ENCODE measurements at places on chromosomes 7 and 10.
A peak's percentile ranks its signal among the peaks of the same experiment; 100 is the strongest.

GRCh38 chr7:25789701-25790640 is 362.0 kb upstream of the NFE2L3 start:
- no peaks in the 10 kb centered on the region for H3K4me1 ChIP-seq
- no peak for DNase-seq
- H3K4me3 ChIP-seq: no peak overlapping the region

- no peaks in the 10 kb centered on the region for H3K27me3 ChIP-seq
- peaks cover 21% of the 10 kb centered on the region for H3K4me1 ChIP-seq
- DNase-seq: peak; percentile 65
- no peak overlapping the region for H3K4me3 ChIP-seq
Observed at GRCh38 chr7:102291056-102291915, 4.6 kb downstream of the SH2B2 start.

- H3K4me3 ChIP-seq: no peak overlapping the region
- no peaks in the 10 kb centered on the region for H3K36me3 ChIP-seq
- no peak overlapping the region for H3K27ac ChIP-seq
- no peaks in the 10 kb centered on the region for H3K27me3 ChIP-seq
Observed at GRCh38 chr7:120695848-120696247, 162.1 kb downstream of the TSPAN12 start.

DNA sequence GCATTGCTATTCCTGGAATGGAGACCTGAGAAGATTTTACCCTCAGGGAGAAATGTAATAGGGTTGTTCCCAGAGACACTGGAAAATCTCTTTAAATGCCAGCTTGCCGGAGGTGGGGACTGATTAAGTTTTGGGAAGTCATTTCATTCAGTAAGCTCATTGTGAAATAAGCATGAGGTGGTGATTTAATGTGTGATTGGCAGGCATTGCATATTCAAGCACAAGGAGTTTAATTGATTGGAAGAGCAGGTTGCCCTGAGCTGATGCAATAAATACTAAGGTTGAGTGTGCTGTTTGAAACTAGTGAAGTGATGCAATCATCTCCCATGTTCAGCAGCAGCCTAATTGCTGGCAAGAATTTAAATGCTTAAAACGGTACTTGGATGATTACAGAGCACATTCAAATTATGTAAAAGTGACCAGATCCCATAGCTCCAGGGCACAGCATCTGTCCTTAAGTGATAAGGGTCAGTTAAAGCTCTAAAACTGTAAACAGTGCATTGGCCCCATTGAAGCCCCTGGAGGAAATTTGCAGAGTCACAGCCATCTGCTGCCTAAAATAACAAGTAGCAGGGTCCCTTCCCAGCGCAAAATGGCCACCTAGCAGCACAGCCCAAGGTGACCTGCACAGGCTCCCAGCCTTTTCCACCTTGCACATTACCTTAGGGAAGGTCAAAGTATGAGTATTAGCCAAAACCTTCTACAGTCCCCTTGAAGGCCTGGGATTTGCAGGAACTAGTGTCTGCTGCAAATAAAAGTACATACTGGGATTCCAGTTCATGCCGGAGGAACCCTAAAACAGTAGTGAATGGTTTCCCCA is 92.1 kb downstream of the CCDC71L start:
- no peaks in the 10 kb centered on the region for H3K36me3 ChIP-seq
- no peak overlapping the region for H3K4me3 ChIP-seq
- DNase-seq: no peak
- no peaks in the 10 kb centered on the region for H3K4me1 ChIP-seq
- H3K27me3 ChIP-seq: no peaks in the 10 kb centered on the region

DNA sequence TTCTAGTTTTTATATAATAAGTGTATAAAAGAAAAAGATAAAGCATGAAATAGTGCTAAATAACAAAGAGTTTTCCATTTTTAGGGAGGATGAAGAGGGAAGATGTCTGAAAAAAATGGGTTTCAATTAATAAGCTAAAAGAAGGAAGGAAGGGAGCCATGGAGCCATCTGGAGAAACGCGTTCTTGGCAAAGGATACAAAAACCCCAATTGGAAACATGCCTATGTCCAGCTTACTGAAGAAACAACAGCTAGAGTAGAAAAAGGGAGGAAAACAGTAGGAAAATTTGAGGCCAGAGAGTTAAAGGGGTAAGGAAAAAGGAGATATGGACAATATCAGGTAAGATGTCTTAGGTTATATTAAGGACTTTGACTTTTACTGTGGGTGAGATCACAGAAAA is 416.2 kb upstream of the GHITM start:
- no peaks in the 10 kb centered on the region for H3K4me1 ChIP-seq
- no peaks in the 10 kb centered on the region for H3K27me3 ChIP-seq
- H3K36me3 ChIP-seq: no peaks in the 10 kb centered on the region
- H3K27ac ChIP-seq: no peak overlapping the region
- DNase-seq: no peak

- no peaks in the 10 kb centered on the region for H3K4me1 ChIP-seq
- no peaks in the 10 kb centered on the region for H3K36me3 ChIP-seq
- H3K27me3 ChIP-seq: no peaks in the 10 kb centered on the region
- no peak overlapping the region for H3K27ac ChIP-seq
Observed at GRCh38 chr7:95376632-95377400, 19.4 kb downstream of the PON3 start.

DNA sequence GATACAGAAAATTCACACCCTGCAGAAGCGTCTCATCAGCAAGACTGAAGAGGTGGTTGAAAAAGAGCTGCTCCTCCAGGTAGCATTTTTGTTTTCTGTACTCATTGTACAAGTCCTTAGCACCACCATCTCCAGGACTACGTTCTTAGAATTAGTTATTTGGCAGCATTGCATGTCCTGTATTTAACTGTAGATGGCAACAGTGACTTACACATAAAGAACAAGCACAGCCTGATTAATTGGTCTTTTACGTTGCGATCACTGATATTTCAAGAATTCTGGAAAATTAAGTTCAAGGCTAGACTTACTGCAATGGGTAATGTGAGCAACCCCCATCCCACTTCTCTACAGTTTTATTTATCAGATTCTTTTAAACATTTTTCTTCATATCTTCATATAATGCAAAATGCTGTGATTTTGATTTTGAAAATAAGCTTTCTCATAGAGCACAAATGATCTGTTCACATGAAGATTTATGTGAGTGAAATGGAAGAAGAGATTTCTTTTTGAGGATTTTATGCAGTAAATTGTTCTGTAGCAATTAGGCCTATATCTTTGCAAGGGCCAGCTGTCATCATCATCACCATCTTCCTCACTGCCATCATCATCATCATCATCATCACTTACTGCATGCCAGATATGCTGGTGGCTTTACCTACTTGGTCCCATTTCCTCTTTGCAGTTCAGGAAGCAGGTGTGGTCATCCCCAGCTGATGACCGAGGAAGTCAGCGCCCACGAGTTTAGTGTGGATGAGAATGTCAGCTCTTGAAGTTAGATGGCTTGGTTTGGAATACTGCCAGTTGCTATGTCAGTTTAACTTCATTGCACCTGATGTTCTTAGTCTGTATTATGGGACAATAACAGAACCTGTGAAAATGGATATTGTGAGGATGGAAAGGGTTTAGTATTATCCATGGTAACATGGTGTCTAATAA is 53.4 kb downstream of the CFAP58 start:
- H3K27me3 ChIP-seq: no peaks in the 10 kb centered on the region
- H3K4me1 ChIP-seq: no peaks in the 10 kb centered on the region
- H3K36me3 ChIP-seq: no peaks in the 10 kb centered on the region
- H3K27ac ChIP-seq: no peak overlapping the region
- H3K4me3 ChIP-seq: no peak overlapping the region

DNA sequence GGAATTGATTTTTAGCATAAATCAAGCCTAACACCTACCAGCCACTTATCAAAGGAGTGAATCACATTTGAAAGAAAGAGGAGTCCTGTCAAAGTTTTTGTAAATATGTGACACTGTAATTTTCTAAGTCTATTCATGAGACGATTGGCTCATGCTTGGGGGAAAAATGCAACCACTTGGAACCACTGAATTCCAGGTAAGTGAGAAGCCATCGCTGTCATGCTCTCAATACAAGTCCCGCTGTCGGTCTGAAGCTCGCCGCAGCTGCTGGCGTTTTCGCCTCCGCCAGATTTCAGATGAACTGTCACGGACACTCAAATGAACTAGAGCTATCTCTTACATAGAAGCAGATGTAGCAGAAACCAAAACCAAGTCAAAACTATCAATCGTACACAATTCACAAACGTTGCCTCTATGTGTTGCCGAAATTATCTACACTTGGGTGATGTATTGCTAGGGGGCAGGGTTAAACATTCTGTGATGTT is 279.8 kb upstream of the FZD8 start:
- H3K4me1 ChIP-seq: no peaks in the 10 kb centered on the region
- no peak overlapping the region for H3K27ac ChIP-seq
- H3K27me3 ChIP-seq: no peaks in the 10 kb centered on the region
- H3K36me3 ChIP-seq: no peaks in the 10 kb centered on the region

DNA sequence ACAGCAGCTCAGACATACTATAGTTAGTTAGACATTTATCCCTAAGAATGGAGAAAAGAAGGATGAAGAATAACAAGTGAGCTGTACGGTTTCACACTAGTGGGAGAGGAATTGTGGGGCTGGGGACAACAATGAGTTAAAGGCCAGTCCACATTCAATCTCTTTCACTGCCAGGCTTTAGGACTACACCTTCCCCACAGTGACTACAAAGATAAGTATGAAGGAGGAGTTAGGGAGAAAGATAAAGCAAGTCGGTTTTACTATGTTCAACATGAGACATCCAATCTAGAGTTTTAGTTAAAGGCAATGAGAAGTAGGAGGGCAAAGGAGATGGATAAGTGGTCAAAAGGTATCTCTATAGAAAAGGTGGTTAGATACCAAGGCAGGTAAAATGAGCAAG is 16.3 kb downstream of the ARHGAP12 start:
- no peaks in the 10 kb centered on the region for H3K36me3 ChIP-seq
- DNase-seq: no peak
- H3K27me3 ChIP-seq: no peaks in the 10 kb centered on the region
- no peak overlapping the region for H3K27ac ChIP-seq
- no peak overlapping the region for H3K4me3 ChIP-seq

DNA sequence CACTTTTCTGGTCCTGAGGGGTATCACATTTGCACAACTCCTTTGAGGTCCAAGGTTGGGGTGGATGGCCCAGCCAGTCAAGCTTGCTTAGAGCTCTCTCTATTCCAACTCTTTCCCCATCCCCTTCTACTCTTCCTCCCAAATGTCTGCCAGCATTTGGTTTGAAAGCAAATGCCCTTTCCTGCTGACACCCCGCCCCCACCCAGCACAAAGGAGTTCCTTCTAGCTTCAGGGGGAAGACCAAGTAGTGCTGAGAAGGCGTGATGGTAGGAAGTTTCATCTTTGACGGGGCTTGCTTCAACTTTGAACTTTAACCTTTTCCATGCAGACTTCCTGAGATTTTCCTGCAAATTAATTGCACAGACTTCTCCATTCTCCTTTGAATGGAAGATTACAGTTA is 137.5 kb upstream of the TCF7L2 start:
- no peaks in the 10 kb centered on the region for H3K27me3 ChIP-seq
- peaks cover 11% of the 10 kb centered on the region for H3K4me1 ChIP-seq
- no peak overlapping the region for H3K27ac ChIP-seq
- no peak overlapping the region for H3K4me3 ChIP-seq
- no peak for DNase-seq
- no peaks in the 10 kb centered on the region for H3K36me3 ChIP-seq

- no peaks in the 10 kb centered on the region for H3K36me3 ChIP-seq
- DNase-seq: no peak
- no peak overlapping the region for H3K4me3 ChIP-seq
- H3K27ac ChIP-seq: peak overlapping the region; percentile 49
- no peaks in the 10 kb centered on the region for H3K27me3 ChIP-seq
- H3K4me1 ChIP-seq: no peaks in the 10 kb centered on the region
Observed at GRCh38 chr10:50419756-50420155, 168.4 kb upstream of the ASAH2 start.

DNA sequence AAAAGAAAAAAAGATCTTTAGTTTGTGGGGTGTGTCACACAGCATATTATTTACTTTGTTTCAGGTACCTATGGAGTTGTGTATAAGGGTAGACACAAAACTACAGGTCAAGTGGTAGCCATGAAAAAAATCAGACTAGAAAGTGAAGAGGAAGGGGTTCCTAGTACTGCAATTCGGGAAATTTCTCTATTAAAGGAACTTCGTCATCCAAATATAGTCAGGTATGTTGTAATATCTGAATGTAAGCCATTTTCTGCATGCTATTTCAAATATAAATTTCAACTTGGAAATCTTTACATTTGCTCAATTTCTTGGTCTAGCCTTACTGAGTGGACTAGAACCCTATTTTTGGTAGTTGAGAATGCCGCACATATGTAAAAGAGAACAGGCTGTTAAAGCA is 6.4 kb downstream of the CDK1 start:
- H3K36me3 ChIP-seq: no peaks in the 10 kb centered on the region
- H3K27ac ChIP-seq: no peak overlapping the region
- no peaks in the 10 kb centered on the region for H3K27me3 ChIP-seq
- H3K4me3 ChIP-seq: no peak overlapping the region
- H3K4me1 ChIP-seq: no peaks in the 10 kb centered on the region

- peak overlapping the region; percentile 4 for H3K4me3 ChIP-seq
- H3K4me1 ChIP-seq: peaks cover 27% of the 10 kb centered on the region
- no peaks in the 10 kb centered on the region for H3K27me3 ChIP-seq
Observed at GRCh38 chr7:514651-515598, 4.7 kb downstream of the PDGFA start.

DNA sequence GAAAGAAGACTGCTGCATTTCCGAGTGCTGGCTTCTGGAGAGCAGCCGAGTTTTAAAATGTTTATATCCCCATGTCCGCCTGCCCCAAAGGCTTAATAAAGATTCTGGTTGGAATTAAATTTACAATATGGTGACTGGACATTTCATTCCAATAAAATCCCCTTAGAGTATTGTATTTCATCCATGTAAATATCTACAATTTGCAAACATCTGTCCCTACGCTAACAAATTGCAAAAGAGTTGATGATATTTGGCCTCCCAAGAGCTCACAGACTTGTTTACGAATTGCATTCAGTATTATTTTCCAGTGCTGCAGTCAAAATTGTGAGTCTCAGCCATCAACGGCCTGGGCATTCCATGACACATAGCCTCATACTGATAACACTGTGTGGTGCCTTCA is 50.1 kb downstream of the PLEKHS1 start:
- no peak overlapping the region for H3K27ac ChIP-seq
- H3K4me1 ChIP-seq: no peaks in the 10 kb centered on the region
- H3K36me3 ChIP-seq: no peaks in the 10 kb centered on the region
- H3K4me3 ChIP-seq: no peak overlapping the region

- H3K36me3 ChIP-seq: no peaks in the 10 kb centered on the region
- DNase-seq: no peak
- no peak overlapping the region for H3K27ac ChIP-seq
- no peaks in the 10 kb centered on the region for H3K4me1 ChIP-seq
- no peaks in the 10 kb centered on the region for H3K27me3 ChIP-seq
Observed at GRCh38 chr7:67571026-67571545, 574.5 kb downstream of the TYW1 start.

- no peaks in the 10 kb centered on the region for H3K27me3 ChIP-seq
- H3K36me3 ChIP-seq: no peaks in the 10 kb centered on the region
- H3K4me1 ChIP-seq: no peaks in the 10 kb centered on the region
- H3K27ac ChIP-seq: no peak overlapping the region
- no peak overlapping the region for H3K4me3 ChIP-seq
Observed at GRCh38 chr7:117645481-117646165, 165.8 kb downstream of the CFTR start.

GRCh38 chr7:139762886-139763285 is 14.9 kb downstream of the HIPK2 start:
- no peak overlapping the region for H3K4me3 ChIP-seq
- H3K4me1 ChIP-seq: no peaks in the 10 kb centered on the region
- no peak for DNase-seq
- H3K27ac ChIP-seq: no peak overlapping the region
- no peaks in the 10 kb centered on the region for H3K27me3 ChIP-seq

Data from Peyer's patch (tissue), 4 donors.